ENCODE measurements at places on chromosomes 1 and 21.
A peak's percentile ranks its signal among the peaks of the same experiment; 100 is the strongest.

- DNase-seq = no peak
Observed at GRCh38 chr1:6474815-6475282, 8.9 kb upstream of the TNFRSF25 start.

GRCh38 chr1:109537450-109538178, 2.1 kb upstream of the GPR61 start:
- DNase-seq = no peak

- no peak for DNase-seq
Observed at GRCh38 chr1:190138266-190138665, 339.4 kb downstream of the BRINP3 start.

- no peak for DNase-seq
Observed at GRCh38 chr1:55051621-55052020, 12.3 kb downstream of the PCSK9 start.

DNA sequence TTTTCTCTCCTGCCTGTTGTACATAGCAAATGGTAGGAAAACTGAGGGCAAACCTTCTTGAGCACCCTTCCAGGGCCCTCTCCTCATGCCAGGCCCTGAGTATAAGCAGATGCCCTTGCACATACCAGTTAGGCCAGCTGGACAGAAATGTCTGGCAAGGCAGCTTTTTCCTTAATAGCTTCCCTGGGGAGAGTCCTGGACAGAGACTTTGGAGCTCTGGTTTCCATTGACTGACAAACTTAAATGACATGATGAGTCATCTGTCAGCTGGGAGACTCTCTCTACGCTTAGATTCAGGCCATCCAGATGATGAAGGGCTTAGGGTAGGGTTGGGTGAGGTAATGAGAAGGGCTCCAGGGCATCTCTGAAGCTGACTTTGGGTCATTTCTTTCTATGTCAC, 317.5 kb downstream of the ASTN1 start:
- DNase-seq = no peak

DNA sequence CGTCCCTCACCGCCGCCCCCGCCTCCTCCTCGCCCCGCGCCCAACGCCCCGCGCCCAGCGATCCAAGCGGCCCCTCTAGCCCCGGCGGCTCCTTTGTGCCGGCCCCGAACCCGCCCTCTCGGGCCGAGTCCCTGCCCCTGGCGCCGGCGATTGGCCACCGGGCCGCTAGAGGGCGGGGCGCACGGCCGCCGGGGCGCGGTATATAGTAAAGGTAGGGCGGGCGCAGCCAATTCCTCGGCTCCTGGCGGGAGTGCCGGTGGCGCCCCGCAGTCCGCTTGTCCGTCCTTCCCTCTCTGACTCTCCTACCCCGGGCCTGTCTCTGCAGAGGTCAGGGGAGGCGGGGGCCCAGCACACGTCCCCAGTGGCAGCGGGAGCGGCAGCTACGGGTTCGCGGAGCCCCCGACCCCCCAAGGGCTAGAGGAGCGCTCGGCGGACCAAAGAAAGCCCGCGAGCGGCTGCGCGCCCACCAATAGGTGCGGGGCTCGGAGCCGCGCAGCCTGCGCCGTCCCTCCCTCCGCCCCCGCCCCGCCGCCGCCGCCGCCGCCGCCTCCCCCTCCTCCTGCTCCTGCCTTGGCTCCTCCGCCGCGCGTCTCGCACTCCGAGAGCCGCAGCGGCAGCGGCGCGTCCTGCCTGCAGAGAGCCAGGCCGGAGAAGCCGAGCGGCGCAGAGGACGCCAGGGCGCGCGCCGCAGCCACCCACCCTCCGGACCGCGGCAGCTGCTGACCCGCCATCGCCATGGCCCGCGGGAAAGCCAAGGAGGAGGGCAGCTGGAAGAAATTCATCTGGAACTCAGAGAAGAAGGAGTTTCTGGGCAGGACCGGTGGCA, at the start of gene ATP1B1:
Gene ATP1B1 (plus strand): TSS at position 596 of the 826 bp plus-strand sequence. CDS start 140 bp downstream, at position 736.
- peak; percentile 73 for DNase-seq

GRCh38 chr1:61055110-61055614, 27.2 kb upstream of the NFIA start:
- DNase-seq = no peak

GRCh38 chr1:110136911-110137310, 13.4 kb upstream of the SLC6A17 start:
- DNase-seq = no peak

DNA sequence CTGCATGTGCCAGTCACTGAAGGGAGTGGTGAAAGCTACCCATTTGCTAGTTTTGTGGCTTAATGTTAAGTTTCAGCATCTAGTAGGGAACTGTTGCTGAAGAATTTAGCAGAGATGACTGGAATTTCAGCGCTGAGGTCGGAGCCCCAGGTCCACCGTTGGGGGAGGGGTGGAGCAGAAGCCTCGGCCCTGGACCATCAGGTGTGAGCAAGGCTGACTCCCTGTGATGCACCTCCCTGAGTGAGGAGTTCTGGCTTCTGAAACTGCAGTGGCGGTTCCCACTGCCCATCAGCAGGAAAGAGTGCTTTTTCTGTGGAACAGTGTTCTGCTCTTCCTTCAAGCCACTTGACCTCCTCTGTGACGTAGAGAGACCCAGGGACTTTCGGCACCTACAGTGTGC, 1.3 kb downstream of the NOS1AP start:
- DNase-seq = no peak

DNA sequence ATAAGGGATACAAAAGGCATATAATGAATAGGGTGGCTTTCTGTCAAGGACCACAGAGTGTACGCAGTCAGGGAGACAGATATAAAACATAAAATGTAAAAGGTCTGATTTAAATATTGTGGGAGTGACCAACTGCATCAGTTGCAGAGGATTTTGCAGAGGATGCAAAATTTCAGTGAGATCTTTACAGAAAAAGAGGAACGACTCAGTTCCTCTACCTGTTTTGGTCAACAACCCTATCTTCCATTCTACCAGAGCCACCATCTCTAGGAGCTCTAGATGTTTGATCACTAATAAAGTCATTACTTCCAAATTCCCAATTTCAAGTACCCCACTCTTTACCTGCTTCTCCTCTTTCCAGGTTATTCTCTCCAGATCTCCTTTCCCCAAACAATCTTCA, 16.5 kb downstream of the SOD1 start:
- DNase-seq = no peak

DNA sequence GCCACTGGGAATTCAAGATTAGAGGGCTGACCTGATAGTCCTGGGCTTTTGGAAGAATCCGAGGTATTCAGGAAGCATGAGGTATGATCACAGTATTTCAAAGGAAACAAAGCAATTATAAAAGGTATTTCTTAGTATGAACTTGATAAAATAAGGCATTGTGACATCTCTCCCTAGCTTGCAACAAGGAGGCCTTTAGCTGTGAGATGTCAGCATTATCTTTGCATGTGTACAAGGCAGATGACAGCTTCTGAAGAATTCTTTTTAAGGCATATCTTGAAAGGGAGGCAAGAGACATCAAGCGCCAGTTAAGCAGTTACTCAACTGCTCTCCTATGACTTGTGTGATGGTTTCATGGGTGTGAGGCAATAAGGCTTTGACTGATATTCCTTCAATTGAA, 1123.7 kb downstream of the PLA2G4A start:
- DNase-seq = no peak

- no peak for DNase-seq
Observed at GRCh38 chr1:78274814-78275213, 216.0 kb upstream of the PTGFR start.

DNA sequence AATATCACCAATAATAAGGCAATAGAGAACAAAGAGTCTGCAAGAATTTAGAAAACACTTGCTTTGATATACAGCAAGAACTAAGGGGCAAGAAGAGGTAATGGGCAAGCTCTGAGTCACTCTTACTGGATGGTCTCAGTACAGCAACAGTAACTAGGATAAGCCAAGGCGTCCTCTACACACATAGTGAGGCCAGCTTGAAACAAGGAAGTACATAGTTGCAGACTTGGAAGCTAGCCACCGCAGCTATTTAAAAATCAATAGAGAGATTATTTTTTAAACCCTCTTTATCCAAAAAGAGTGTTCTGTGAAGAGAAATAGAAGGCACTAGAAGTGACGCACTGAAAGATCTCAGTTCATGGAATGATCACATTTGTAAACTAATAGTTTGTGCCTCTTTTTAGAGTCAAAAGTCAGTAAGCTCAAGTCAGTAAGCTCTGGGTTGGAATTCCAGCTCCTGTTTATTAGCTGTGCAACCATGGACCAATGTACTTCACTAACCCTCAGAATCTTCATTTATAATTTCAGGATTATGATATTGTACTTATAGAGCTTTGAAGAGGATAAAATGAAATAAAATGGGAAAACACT, 118.6 kb downstream of the AKT3 start:
- no peak for DNase-seq

GRCh38 chr1:24939675-24940193, 9.7 kb upstream of the RUNX3 start:
- DNase-seq = no peak

DNA sequence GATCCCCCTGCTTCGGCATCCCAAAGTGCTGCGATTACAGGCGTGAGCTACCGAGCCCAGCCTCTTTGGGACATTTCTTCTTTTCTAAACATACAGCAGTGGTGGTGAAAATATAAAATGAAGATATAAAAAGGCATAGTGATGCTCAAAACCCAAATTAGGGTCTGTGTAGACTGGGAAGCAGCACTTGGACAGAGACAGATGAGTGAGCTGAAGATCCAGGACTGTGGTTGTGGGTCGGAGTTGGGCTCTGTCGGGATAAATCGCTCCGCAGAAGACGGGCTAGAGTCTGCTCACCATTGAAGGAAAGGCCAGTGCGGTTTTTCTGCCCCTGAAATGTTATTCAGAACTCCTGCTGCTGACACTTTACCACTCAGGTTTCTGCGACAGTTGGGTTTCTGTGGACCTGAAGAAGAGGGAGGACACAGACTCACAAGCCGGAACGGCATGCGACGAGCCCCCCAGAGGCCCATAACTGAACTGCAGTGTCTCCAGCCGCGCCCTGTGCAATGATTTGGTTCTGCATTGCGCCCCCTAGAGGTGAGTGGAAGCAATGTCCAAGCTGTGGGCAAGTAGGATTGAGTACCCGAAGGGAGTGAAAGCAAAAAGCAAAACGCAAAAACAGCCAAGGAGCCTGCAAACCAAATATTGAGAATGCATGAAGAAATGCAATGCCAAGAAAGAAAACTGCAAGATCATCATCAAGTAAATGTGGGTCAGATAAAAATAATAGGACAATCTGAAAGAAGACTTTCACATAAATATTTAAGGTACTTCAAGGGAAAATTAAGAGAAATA, 66.6 kb downstream of the GABPA start:
- peak; percentile 73 for DNase-seq

- DNase-seq = no peak
Observed at GRCh38 chr1:111062081-111062480, 77.8 kb downstream of the DRAM2 start.

DNA sequence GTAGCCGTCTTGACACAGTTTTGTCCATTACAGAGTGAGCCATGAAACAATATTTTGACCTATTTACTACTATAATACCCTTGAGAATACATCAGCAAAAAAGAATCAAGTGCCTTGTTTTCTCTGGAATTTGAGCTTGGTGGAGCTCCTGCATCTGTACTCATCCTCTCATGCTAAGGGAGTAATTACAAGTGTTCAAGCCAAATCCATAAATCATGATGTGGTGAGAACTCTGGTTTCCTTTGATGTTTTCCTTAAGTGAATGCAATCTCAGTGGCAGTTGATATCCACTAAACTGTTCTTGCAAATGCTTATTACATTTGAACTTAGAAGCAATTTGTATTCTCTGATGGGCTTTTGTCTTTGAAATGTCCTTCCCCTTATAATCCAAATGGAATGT, 824.6 kb upstream of the TMPRSS15 start:
- DNase-seq = no peak

GRCh38 chr1:228554107-228554506, 66.9 kb downstream of the RNF187 start:
- DNase-seq = no peak

DNA sequence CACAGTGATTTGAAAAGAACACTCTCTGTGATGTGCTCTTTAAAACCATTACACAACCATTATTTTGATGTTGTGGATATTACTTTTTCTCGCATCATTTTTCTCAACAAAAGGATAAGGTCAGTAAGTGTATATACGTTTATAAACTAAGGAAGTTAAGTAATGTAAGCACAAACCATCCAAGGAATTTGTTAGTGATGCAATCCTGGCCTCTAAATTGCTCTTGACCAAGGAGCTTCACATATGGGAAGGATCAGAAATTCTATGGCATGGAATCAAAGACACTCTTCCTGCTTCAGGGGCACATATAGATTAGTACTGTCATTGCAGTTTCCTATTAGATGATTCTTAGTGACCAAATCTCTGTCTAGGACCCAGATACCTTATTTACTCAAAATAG, 3.6 kb upstream of the PPP2R5A start:
- DNase-seq = no peak

- DNase-seq = no peak
Observed at GRCh38 chr1:85616736-85617135, 36.2 kb downstream of the CCN1 start.

DNA sequence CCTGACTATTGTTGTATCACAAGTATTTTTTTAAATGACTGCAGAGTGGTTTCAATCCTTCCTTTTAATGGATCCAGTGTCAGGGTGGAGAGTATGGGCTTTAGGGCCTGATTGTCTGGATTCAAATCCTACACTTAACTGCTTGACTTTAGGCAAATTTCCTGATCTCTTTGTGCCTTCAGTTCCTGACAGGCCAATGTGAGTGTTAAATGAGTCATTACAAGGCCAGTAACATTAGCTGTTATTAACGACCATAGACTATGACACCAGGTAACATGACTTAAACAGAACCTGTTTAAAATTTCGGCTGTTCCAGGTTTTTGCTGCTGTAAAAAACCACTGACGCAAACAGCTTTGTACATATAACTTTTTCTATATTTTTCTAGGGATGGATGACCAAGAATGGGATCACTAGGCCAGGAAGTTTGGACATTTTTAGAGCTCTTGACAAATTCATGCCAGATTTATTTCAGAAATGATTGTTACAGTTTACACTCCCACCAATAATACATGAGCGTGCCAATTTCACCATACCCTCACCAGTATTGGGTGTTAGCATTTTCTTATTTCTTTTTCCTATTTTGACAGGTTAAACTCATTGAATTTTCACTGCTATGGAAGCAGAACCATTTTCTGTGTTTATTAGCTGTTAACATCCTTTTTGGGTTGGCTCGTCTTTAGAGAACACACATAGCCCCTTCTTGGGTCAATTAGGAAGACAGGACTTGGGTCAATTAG, 11.3 kb downstream of the ZNF362 start:
- DNase-seq = no peak

GRCh38 chr1:45557422-45557944, 6.9 kb downstream of the AKR1A1 start:
- no peak for DNase-seq
